Dermis blood vessel endothelial cell (primary cell): ENCODE measurements at places on chromosomes 11 and 22. TPM values are rescaled to one million over a fixed set of nuclear protein-coding genes. Genes with fewer than 3 reads are reported as not detected.

The PKNOX2 gene
- not detected in 2 replicates for total RNA-seq

The SLC22A12 gene
- total RNA-seq: not detected in 2 replicates

The FOLR3 gene
- not detected in 2 replicates for total RNA-seq

The IRF7 gene
- total RNA-seq: 16.8 and 24.2 TPM in 2 replicates

The DKK3 gene
- total RNA-seq: 107 and 156 TPM in 2 replicates

The SLC22A9 gene
- not detected in 2 replicates for total RNA-seq

The PGA5 gene
- total RNA-seq: not detected in 2 replicates

DNA sequence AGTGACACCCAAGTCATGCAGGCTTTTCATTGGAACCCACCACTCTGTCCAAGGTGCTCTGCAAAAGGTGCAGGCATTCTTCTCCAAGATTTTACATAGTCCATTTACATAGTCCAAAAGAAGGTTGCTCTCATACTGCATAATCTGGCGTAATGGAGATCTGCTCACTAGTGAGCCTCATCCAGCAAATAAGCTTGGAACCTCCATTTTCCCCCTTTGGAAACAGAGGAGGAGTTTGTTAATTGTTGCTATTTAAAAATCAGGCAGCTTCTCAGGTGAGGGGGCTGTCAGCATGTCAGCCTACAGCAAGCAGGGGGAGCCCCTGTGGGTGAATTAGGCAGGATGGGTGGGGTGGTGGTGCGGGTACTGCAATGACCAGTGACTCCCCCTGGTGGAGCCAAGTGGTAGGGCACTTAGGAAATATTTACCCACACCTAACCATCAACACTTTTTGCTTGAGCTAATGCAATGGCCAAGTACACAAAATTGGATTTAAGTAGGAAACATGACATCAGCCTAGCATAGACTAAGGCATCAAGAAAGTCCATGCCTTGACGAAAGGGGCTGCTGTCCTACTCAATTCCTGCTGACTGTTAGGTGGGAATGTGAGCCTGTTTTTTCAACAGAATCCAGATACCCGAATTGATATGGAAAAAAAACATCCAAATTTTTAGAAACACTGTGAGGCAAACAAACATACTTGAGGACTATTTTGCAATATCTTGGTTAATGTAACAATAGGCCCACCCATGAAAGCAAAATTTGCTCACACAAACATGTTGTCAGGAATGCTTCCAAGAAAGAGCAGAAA lies 64.5 kb downstream of the AMBRA1 start:
- DNase-seq: peak; percentile 83

GRCh38 chr11:36165621-36166397 lies 123.4 kb downstream of the COMMD9 start:
- DNase-seq: peak; percentile 82

DNA sequence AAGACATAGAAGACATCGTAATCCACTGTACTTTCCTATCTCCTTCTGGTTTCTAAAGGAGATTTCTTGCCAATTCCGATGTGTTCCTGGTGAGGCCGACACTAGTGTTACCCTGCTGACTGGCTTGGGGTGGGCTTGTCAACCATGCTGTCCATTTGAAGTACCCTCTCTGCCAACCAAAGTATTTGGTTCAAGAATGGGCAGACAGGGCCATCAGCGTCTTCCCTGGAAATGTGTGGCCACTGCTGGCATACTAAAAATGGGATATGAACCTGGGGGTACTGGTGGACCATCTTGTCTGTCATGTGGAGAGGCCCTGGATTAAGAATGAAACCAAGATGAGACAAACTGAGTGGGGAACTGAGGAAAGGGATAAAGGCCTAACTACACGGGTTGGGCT lies 1.8 kb upstream of the VSTM5 start:
- no peak for DNase-seq

DNA sequence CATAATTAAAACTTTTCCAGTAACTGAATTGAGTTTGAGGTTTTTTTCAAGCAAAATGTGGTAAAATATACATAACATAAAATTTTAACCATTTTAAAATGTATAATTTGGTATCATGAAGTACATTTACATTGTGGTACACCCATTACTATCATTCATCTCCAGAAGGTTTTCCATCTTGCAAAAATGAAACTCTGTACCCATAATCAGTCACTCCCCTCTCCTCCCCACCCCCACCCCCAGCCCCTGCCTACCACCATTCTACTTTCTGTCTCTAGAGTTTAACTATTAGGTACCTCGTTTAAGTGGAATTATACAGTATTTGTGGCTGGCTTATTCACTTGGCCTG lies 63.7 kb downstream of the MICAL2 start:
- DNase-seq: no peak

DNA sequence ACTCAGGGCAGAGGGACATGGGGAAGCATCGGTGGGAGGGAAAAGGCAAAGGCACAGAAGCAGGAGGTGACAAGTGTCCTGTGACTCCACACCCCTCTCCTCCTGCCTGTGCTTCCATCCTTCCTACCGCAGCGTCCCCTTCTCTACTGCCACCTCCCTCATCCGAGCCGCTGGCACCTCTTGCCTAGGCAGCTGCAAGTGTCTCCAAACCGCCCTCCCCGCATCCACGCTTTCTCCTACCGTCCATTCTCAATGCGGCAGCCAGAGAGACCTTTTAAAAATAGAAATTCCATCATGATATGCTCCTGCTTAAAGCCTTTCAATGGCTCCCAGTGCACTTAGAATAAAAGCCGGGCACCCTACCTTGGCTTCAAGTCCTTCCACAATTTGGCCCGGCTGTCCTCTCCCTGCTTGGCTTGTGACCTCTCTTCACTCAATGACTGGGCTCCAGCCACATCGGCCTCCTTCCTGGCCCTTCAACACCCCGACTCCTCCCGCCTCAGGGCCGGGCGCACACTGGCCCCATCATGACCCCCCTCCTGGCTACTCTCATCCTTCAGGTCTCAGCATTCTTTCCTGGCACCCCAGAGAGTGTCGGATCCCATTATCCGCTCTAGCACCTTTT lies 16.5 kb downstream of the LRRC10B start:
- no peak for DNase-seq

GRCh38 chr11:64165481-64165841 lies 452 bp downstream of the MACROD1 start:
- peak; percentile 49 for DNase-seq

DNA sequence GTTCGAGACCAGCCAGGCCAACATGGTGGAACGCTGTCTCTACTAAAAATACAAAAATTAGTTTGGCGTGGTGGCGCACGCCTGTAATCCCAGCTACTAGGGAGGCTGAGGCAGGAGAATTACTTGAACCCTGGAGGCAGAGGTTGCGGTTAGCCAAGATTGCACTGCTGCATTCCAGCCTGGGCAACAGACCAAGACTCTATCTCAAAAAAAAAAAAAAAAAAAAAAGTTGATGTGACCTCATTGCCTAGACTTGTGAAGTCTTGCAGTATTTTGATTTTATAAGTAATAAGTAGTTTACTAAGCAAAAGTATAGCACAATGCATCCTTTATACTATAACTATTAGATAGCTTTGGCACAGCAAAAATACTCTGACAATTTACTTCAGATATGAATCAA lies 9.9 kb upstream of the CUL5 start:
- DNase-seq: no peak

- no peak for DNase-seq
Measured at GRCh38 chr22:37240941-37241320, 3.1 kb downstream of the RAC2 start.

DNA sequence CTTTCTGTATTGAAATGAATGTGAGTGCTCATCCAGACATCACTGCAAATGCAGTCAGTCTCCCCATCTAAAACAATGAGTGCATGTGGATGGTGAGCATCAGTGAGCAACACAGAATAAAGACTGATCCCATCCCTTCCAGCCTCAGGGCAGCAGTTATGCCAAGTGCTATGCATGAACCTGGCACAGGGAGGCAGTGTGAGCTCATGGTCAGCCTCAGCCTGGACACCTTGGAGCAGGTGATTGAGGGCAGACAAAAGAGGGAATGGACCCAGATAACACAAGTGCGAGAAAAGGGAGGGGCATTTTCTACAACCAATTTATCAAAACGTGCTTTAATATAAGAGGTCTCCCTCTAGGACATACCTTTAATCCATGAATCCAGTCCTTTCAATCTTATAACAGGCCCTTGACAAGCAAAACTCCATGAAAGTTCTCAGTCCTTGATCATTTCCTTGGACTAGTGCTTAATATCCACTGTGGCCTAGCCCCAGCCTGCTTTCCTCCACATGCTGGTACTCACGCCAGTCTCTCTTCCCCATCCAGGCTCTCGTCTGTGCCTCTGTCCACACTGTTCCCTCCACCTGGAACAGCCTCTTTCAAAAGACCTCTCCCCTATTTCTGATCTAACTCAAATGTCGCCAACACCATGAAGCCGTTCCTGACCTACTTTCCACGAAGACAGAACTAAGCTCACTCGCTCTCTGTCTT lies 50.5 kb upstream of the LRRC55 start:
- DNase-seq: peak; percentile 71

DNA sequence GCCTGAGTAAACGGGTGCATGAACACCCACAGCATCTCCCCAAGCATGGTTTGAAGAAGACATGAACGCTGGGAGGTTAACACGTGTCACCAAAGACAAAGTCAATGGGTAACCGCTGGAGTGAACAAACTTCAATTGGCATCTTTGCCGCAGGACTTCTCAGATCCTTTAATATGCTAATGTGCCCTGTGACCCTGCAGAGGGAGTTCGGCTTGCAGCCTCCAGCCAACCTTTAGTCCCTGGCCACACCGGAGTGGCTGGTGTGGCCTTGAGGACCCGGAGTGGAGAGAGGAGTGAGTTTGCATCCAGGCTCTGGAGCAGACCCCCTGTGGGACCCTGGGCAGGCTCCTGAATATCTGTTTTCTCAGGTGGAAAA lies 57.0 kb downstream of the FLRT1 start:
- DNase-seq: no peak

DNA sequence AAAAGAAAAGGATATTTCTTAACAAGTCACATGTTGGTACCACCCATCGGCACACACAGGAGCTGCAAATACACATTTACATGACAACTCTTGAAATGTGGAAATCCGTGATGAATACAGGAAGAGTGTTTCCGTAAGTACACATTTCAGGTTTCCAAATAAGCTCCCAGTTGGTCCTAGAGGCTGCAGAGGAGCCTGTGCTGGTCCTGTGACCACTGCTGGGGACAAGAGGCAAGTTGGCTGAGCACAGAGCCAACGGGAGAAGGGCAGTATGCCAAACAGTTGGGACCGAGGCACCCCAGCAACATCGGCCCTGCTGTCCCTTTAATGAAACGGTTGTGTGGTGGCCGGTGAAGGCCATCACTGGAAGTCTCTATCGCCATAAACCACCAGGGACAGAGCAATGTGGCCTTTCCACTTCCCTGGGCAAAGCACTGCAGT lies 38.5 kb upstream of the ARFGAP3 start:
- no peak for DNase-seq
